ENCODE measurements at places on chromosomes 11 and 22.

- DNase-seq, result no peak
Observed at GRCh38 chr11:120994091-120994859, 29.6 kb upstream of the TBCEL start.

DNA sequence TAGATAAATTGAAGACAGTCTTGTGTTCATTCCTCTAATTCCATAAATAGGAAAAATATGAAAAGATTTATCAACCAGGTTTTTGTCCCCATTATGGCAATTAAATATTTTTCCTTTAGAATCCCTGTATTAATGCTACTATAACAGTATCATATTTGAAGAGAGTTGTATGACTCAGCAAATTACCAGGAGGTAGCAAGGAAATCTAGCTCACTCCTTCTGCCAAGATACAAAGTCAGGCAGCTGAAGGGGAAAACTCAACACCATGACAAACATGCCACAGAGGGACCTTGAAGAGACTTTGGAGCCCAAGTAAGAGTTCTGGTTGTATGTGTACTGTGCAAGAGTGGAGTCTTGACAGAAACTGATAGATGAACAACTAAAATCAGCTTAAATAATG is 143.3 kb downstream of the GUCY1A2 start:
- DNase-seq, result no peak

- DNase-seq, result peak; percentile 32
Observed at GRCh38 chr11:66044757-66045156, 4.2 kb downstream of the GAL3ST3 start.

DNA sequence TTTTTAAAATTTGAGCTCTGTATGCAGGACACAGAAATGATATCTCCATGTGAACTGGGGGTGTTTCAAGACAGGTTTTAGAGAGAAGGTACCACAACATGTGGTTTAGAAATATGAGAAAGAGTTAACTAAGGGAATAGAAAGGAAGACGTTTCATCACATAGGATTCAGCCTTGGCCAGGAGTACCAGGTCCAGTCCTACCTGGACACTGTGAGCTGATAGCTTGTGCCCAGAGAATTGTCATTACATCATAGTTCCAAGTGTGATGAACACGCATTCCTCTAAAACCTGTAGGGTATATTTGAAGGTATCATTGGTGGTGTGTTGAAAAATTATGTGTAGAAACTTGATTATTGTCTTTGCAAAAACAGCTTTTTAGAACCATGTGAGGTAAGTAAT is 1.8 kb downstream of the SLC22A9 start:
- no peak for DNase-seq

DNA sequence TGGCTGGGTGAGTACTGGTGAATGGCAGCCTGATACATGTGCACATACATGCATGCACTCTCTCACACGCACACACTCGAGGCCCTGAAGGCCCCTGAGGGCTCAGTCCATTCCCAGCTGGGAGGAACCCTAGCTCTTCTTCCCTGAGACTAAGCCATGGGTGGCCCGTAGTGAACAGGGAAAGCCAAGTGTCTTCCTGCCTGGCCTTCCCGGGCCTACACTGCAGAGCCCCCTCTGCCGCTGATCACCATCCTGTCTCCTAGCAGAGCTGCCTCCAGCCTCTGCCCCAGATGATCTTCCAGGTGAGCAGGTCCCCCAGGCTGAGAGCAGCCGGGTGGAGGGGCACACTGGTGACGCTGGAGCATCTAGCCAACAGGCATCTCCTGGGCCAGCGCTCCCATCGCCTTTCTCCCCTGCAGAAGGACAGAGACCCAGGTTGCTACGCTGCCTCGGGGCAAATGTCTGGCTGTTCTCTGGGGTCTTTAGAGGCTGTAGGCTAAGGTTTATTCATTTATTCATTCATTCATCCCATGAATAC is 57.3 kb downstream of the CD82 start:
- no peak for DNase-seq

DNA sequence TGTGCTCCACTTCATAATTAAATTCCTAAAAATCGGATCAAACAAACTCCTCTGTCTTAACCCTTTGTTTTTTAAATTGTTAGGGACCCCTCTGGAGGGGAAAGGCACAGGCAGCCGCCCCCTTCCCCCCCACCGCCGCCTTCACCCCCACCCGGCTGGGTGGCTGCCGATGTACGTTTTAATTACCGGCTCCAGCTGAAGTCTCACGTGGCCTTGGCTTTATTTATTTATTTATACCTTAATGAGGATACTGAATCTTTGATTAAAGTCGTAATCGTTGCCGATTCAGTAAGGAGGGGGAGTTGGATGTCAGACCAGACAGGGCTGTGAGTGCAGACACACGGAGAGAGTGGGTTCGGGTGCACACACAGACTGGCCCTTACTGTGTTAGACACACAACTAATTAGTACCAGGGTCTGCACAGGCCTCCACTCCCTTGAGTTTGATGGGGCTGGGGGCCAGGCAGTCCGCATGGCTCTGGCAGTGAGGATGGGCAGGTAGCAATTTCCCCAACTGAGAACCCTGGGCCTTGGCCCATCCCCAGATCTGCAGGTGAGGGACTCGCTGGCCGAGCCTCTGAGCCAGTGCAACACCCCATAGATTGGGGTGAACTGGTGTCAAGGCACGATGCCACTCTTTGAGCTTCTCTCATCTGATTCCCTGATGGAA is 51.3 kb upstream of the NNMT start:
- no peak for DNase-seq

GRCh38 chr11:110601936-110602335 is 110.3 kb downstream of the ARHGAP20 start:
- DNase-seq, result no peak

- DNase-seq, result no peak
Observed at GRCh38 chr11:86918496-86918895, 36.7 kb downstream of the FZD4 start.

DNA sequence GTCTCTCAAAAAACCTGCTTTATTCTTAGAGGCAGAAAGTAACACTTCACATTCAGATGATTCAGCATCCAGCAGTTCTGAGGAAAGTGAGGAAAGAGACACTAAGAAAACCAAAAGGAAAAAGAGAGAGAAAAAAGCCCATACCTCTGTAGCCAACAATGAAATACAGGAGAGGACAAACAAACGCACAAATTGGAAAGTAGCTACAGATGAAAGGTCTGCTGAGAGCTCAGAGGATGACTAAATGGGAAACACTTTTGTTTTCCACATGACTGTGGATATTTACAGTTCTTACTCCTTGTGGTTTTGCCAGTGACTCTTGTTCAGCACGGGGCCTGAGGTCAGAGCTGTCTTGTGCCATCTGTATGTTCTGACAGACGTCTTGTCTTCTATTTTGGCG is 3.8 kb downstream of the TIMM8B start:
- peak; percentile 22 for DNase-seq

- DNase-seq, result no peak
Observed at GRCh38 chr22:31917227-31917921, 27.0 kb upstream of the YWHAH start.

DNA sequence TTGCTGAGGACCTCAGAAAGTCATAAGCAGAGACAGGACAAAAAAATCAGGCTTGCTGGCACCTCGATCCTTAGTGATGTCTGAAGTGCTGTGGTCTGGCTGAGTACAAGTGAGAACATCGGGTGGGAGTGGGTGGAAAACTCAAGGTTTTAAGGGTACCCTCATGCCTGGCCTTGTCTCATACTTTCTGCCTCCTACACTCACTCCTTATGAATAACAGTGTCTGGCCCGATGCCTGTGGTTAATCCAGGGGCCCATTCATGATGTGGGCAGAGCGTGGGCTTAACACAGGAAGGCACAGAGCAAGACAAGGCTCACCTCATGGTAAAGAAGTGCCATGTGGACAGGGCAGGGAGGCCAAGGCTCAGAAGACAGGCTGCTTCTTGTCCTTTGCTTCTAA is 11.0 kb upstream of the UCP3 start:
- DNase-seq, result peak; percentile 79

- no peak for DNase-seq
Observed at GRCh38 chr11:7077101-7077500, 11.7 kb upstream of the RBMXL2 start.

Measured in stimulated activated CD4-positive, alpha-beta T cell treated with anti-CD3 and anti-CD28 coated beads, Interleukin-4, amount 100 ng/mL, for 24 hours (primary cell).